ENCODE measurements at places on chromosomes 3 and 15. TPM values are rescaled to one million over a fixed set of nuclear protein-coding genes. Genes with fewer than 3 reads are reported as not detected.

Gene ISG20
- total RNA-seq: 9.4 TPM

Gene CPNE4
- total RNA-seq: not detected

Gene RTP1
- total RNA-seq: not detected

Gene GPR160
- total RNA-seq: 0.26 TPM

Gene MME
- total RNA-seq: 26.5 TPM

Gene KNG1
- total RNA-seq: not detected

Gene RBM6
- total RNA-seq: 66.6 TPM

Gene FRMD5
- total RNA-seq: 0.11 TPM
